ENCODE measurements at places on chromosomes 6 and 20.

DNA sequence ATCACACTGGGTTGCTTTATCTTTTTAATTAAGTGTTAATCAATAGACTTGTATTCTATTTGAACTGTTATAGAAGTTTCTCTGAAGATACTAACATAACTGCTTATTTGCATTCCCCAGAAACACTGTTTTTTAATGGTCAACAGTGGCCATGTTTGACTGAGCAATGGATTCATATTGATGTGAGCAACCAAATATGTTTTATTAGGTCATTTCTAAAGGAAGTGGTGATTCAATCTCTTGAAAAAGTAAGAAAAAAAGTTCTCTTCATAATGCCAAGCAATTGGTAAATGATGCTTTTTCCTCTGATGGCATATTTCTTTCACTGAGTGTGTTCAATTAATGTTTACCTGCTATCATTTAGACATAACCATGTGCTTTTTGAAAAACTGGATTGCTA lies 593.0 kb upstream of the CITED2 start:
- DNase-seq = no peak

- DNase-seq = no peak
These were observed 19.2 kb upstream of the LMBRD1 start for GRCh38 chr6:69816026-69816425.

GRCh38 chr20:55893031-55893430 lies 112.3 kb downstream of the CBLN4 start:
- DNase-seq = no peak

DNA sequence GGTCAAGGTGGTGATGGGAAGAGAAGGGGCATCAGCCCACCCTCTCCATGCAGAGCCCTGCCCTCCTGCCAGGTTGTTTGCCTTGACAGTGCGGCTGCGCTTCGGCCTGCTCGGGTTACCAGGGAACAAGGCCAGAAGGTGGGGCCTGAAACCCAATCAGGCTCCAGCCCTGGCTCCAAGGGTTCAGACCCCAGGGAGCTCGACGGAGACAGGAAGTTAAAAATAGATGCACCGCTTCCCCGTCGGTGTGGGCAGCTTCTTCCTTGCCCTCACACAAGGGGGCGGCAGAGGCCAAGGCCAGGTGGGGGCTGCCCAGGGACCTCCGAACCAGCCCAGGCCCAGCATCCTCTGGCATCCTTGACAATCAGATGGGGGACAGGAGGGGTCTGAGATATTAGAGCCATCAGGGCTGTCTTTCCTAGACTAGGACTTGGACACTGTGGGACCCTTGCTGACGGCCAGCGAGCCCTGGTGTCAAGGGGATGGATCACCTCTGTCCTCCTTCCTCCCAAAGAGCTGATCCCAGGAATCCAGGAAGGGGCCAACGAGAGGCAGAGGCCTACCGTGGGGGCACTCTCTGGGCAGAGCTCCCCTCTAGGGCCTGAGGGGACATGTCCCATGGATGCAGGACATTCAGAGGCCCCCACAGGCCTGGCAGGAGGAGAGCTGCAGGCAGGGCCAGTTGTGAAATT lies 65.2 kb downstream of the RIPOR3 start:
- DNase-seq = no peak

DNA sequence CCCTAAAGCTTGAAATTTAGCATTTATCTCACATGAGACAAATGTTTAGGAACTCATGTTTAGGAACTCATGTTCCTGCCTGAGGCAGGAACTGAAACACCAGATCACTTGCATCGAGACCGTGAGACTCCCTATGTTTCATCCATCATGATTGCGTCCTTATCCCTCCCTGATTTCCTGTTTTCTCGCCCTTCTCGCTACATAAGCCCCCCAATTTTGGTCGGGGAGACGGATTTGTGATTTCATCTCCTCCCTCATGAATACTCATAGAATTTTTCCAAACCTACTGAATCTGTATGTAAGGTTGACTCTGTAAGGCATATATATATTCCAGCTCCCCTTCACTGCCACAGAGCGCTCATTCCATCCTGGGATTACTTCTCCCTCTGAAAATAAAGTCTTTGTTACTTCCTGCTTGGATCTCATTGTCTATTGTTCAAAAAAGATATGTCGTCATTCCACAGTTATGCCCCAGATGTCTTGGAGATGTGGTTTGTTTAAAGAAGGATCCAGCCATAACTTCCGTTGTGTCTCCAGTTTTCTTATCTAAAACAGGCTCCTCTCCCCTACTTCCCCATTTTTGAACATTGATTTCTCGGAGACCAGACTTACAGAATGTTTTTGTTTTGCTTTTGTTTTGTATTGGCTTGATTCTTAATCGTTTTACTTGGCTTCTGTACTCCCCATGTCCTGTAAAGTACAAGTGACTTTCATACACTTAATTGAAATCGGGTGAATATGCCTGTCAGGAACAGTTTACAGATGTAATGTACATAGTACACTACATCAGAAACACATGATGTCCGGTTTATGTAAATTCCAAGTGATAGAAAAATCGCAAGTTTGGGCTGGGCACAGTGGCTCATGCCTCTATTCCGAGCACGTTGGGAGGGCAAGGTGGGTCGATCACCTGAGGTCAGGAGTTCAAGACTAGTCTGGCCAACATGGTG lies 118.7 kb downstream of the HFE start:
- no peak for DNase-seq

DNA sequence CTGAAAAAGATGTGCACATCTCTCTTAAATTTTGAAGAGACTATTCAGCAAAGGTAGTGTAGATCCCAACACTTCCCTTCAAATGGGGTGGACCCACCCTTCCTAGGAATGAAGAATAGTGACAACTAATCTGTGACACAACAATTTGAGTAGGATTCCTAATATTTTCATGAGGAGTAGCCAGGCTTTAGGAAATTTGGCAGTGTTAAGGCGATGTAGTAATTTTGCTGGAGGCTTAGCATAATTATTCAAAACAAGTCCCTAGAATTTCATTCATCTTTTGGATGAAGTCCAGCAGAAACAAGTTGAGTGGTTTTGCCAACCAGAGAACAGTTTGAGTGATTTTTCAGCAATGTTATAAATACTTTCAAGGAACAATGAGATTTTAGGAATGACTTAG lies 52.4 kb downstream of the ELOVL4 start:
- no peak for DNase-seq

DNA sequence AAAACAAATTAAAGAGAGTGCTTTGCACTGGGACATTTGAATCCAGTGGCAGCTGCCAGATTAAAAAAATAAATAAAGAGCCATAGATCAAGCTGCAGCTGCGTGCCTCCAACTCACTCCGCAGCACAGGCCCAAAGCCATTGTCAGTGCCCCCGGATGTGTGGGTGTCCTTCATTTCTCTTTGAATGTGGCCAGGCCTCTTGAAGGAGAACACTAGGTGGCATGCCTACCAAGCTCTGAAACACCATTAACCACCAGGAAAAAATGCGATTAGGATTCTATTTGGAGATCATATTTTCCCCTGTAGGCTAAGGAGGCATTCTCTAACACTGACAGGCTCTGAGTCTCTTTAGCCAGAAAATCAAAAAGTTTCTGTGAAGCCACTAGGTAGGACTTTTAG lies 549.8 kb downstream of the PRKN start:
- no peak for DNase-seq
